Amygdala (tissue), 56 donors: ENCODE measurements at places on chromosomes 1 and 21.

DNA sequence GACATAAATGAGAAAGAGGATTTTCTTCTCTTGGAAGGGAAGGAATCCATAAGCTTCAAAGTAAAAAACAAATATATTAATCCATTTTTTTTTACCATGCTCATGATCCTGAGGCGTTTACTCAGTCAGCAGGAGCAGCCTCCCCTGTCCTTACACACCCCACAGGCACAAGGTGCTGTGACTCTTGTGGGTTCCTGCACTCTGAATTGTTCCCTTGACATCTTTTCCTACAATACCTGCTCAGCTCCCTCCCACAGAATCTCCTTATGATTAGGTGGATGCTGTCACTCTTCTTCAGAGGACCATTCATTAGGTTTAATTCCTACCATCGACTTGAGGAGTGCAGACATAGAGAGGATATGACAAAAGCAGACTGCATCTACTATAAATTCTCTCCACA, 10.1 kb upstream of the PSRC1 start:
- no peak for DNase-seq

- DNase-seq = no peak
Measured at GRCh38 chr1:228236744-228237143, 28.9 kb downstream of the OBSCN start.

GRCh38 chr1:56056438-56057287, 522.7 kb downstream of the PLPP3 start:
- no peak for DNase-seq

DNA sequence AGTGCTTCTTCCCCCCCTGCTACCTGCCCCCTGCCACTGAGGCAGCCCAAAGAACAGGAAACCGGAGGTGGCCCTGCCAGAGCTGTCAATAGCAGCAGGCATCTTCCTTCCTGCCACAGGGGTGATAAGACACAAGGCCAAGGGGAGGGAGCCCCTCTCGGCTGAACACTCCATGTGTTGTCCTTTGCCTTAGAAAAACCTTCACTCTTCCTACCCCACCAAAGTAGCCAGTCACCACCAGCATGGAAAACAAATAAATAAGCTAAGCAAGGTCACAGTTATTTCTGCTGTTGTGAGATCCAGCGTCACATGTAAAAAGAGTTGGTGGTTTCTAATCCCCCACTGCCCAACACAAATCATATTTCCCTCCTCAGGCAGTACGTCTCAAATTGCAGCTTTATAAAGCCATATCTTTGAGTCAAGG, 104.8 kb upstream of the DPT start:
- no peak for DNase-seq

DNA sequence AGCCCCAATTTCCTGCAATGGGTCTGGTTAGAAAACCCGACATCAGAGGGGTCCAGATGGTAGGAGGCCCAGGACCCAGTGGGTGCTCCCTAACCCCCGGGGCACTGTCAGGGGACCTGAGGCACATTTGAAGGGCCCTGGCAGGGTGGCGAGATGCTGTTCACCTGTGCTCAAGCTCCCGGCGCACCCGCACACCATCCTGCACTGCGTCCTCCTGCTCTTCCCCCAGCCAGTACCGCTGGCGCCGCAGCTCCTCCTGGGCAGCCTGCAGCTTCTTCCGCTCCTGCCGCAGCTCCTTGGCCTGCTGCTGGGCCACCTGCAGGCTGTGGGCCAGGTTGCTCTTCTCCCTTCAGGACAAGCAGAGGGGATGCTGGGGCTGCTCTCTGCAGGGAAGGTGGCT, 36.0 kb downstream of the RNU1-1 start:
- no peak for DNase-seq

GRCh38 chr1:243465738-243466137, 209.9 kb downstream of the SDCCAG8 start:
- DNase-seq = no peak

- DNase-seq = no peak
Measured at GRCh38 chr1:161905269-161905884, 118.3 kb downstream of the OLFML2B start.

DNA sequence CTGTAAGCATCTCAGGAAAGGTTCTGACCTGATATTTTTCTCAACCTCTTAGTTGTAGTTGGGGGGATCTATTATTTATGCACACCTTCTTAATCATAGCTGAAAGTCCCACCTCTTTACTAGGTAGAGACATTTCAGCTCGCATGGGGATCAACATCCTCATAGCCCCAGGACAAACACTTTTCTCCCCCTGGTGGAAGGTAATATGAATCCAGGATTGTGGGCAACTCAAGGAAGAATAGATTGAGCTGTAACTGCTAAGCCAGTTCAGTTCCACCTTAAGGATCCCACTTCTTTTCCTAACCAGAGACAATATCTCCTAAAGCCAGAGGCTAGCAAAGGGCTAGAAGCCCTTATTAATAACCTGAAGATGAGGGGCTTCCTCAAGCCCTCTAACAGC, 25.4 kb upstream of the SMYD3 start:
- no peak for DNase-seq

DNA sequence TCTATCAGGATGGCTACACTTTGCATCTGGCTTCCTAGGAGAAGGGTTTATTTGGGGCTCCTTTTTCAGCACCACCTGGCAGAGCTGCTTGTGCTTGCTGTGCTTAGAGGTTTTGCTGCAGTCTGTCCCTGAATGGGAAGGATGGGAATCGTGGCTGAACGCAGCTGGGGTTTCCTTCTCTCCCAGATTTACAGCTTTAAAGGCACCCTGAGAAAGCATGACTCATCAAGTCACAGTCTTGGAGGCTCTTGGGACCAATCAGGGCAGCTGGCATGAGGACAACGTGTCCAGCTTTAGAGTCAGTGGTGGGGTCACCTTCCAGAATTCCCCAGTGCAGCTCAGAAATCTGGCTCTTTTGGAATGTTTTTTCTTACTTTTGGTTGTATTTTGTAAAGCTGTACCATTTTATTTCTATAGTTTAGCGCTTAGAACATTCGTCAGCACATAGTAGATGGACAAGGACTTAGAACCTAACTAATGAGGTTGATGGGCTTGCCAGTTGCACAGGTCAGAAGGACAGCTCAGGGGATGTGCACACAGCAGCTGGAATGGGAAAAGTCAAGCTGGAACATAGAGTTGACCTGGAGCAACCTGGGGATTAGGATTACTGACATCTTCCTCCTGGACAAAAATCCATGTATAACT, 222.6 kb downstream of the PRDM2 start:
- DNase-seq = no peak

DNA sequence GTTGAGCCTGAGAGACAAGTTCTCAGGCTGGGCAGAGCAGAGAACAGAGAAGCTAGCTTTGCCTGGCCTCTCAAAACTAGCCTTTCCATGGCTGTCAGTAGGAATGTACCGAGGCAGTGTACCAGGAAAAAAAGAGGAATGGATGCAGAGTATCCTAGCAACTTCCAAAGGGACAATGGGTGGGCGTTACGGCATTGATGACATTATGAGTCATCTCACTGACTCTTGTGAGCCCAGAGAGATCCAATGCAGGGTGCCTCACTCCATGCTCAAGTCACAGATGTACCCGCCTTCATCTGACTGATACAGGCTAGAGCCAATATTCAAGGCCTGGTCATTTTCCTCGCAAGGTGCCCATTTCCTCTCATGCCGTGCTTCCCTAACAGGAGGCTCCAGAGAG, 51.4 kb upstream of the C8B start:
- no peak for DNase-seq
